Airway epithelial cell (primary cell): ENCODE measurements at places on chromosomes 4 and X. TPM values are rescaled to one million over a fixed set of nuclear protein-coding genes. Genes with fewer than 3 reads are reported as not detected.

ASB5 gene
- total RNA-seq, result not detected in 2 replicates

MAGEE1 gene
- total RNA-seq, result 2.5 TPM in 2 replicates

CYSLTR1 gene
- total RNA-seq, result not detected in 2 replicates

F11 gene
- total RNA-seq, result not detected in 2 replicates

ARX gene
- total RNA-seq, result not detected in 2 replicates

FMR1NB gene
- total RNA-seq, result not detected in 2 replicates

ANOS1 gene
- total RNA-seq, result 0.56 and 1.1 TPM in 2 replicates

MAGED4 gene
- 3.1 and 6.6 TPM in 2 replicates for total RNA-seq

SMAD1 gene
- total RNA-seq, result 22.8 and 33.2 TPM in 2 replicates

ZFX gene
- total RNA-seq, result 23.1 and 49.7 TPM in 2 replicates

MAGEE2 gene
- total RNA-seq, result not detected in 2 replicates

IL2 gene
- not detected in 2 replicates for total RNA-seq

MAGEB3 gene
- total RNA-seq, result not detected in 2 replicates

BLOC1S4 gene
- total RNA-seq, result 25.5 and 29.6 TPM in 2 replicates

USP17L21 gene
- not detected in 2 replicates for total RNA-seq

GAGE2A gene
- not detected in 2 replicates for total RNA-seq

QDPR gene
- total RNA-seq, result 13.9 and 20.6 TPM in 2 replicates

AKAP4 gene
- total RNA-seq, result not detected in 2 replicates

CCDC158 gene
- total RNA-seq, result not detected in 2 replicates

SGMS2 gene
- total RNA-seq, result 86.9 and 101 TPM in 2 replicates

MAGEB1 gene
- not detected in 2 replicates for total RNA-seq

TLR7 gene
- not detected in 2 replicates for total RNA-seq

ADH1C gene
- total RNA-seq, result not detected in 2 replicates

NOP14 gene
- total RNA-seq, result 30.8 and 31.4 TPM in 2 replicates

NPY1R gene
- total RNA-seq, result not detected in 2 replicates

TXK gene
- not detected in 2 replicates for total RNA-seq

GIMD1 gene
- total RNA-seq, result not detected in 2 replicates

GATA1 gene
- total RNA-seq, result not detected in 2 replicates

ARMCX2 gene
- 20.0 and 25.5 TPM in 2 replicates for total RNA-seq

GAGE12F gene
- not detected in 2 replicates for total RNA-seq

HUWE1 gene
- total RNA-seq, result 69.7 and 101 TPM in 2 replicates

MAGEB6B gene
- not detected in 2 replicates for total RNA-seq

FRMPD4 gene
- total RNA-seq, result 0.14 TPM in 1 of 2 replicates, not detected in the other

EIF2S3 gene
- 166 and 241 TPM in 2 replicates for total RNA-seq

NAA11 gene
- total RNA-seq, result not detected in 2 replicates

XG gene
- 5.1 and 6.6 TPM in 2 replicates for total RNA-seq

IL1RAPL1 gene
- total RNA-seq, result not detected in 2 replicates
